ENCODE measurements at places on chromosomes 5 and 9.

- DNase-seq: no peak
These were observed 268.6 kb downstream of the FAM114A2 start for GRCh38 chr5:153770066-153770465.

DNA sequence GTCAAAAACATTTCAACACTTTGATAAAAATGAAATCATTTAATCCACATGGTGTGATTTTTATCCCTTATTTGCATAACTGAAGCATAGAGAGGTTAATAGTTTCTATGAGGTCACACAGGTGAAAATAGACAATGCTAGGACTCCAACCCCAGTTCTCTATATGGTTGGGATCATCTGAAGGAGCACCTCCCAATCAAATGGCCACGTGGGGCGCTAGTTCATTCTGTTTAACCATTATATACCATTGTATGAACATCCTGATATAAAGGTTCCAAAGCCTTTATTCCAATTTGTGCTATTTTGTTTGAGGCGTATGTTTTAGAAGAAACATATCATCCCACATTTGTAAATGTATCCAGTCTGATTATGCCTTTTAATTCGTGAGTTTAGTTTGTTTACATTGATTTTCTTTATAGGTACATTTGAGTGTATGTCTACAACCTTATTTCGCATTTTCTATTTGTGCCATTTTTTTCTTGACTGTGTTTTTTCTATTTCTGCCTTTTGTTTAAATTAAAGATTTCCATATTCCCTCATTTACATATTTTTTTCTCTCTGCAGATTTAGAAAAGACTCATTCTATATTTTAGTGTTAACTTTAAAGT is 1092.0 kb downstream of the MAT2B start:
- DNase-seq: no peak

GRCh38 chr5:91584352-91584751 is 201.2 kb upstream of the ARRDC3 start:
- no peak for DNase-seq

GRCh38 chr9:30058463-30058862 is 2326.0 kb upstream of the ACO1 start:
- no peak for DNase-seq

- DNase-seq: peak; percentile 93
These were observed 115.7 kb downstream of the SUSD1 start for GRCh38 chr9:112059145-112059965.
